Activated CD4-positive, CD25-positive, alpha-beta regulatory T cell treated with anti-CD3 and anti-CD28 coated beads, Interleukin-2, amount 50 U/mL, for 24 hours (primary cell): ENCODE measurements at places on chromosomes 5 and 9.

GRCh38 chr5:8981016-8981415 lies 564.9 kb downstream of the SEMA5A start:
- ATAC-seq = no peak

DNA sequence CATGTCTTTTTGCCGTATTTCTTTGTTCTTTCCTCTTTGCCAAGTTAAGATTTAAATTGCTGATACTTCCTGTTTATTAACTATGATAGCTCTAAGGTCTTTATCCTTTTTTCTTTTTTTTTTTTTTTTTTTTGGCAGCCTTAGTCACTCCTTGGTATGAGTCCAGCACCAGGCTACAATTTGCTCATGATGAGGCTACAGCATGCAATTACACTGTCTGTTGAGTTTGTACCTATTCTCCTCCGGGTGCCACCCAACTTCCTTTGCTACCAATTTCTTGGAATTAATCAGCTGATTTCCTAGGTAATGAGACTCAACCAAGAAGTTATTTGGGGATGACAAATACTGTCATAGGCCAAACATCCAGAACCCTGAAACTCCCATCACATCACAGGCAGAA lies 25.5 kb downstream of the ACTL7B start:
- no peak for ATAC-seq

GRCh38 chr5:96433066-96433447 lies at the start of gene PCSK1:
TSS of gene PCSK1 (minus strand) at chr5:96433248. CDS start at chr5:96433042, 206 bp downstream.
- no peak for ATAC-seq

DNA sequence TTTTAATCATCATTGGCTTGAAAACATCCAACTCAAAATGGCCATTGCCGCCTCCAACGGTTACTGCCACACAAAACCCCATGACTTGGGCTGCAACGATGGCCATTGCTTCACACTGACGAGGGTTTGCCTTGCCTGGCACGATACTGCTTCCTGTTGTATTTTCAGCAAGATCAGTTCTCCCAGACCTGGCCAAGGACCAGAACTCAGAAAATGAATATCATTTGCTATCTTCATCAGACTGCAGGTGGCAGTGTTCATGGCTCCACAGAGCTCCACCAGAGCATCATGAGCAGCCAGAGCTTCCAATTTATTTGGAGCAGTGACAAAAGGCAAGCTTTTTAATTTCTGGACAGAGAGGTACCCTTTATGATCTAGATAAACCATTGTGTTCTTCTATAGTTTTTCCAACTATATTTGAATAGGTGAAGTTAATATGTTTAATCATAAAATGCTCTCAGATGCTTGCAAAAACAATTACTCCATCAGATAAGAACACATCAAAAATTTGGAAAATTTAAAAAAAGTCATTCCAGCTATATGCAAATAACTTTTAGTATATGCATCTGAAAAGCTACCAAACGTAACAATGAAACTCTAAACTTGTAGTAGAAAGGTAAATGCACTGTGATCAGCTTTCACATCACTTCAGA lies 10.4 kb downstream of the AMACR start:
- peak; percentile 20 for ATAC-seq
